ENCODE measurements at places on chromosomes 2 and 18. TPM values are rescaled to one million over a fixed set of nuclear protein-coding genes. Genes with fewer than 3 reads are reported as not detected.

DNA sequence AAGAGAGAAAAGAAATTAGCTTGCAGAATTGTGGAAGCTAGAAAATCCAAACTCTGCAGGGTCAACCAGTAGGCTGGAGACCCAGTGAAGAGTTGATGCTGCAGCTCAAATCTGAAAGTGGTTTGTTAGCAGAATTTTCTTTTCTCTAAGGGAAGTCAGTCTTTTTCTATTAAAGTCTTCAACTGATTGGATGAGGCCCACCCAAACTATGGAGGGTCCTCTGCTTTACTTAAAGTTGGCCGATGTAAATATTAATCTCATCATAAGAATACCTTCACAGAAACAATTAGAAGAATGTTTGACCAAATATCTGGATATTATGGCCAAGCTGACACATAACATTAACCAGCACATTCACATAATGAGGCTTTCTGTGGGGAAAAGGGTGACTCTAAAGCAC lies 73.7 kb downstream of the FTCDNL1 start:
- no peak overlapping the region for H3K27ac ChIP-seq
- H3K4me3 ChIP-seq = no peak overlapping the region
- no peaks in the 10 kb centered on the region for H3K27me3 ChIP-seq
- H3K36me3 ChIP-seq = no peaks in the 10 kb centered on the region
- no peaks in the 10 kb centered on the region for H3K4me1 ChIP-seq

The IL1R2 gene
- total RNA-seq = not detected

DNA sequence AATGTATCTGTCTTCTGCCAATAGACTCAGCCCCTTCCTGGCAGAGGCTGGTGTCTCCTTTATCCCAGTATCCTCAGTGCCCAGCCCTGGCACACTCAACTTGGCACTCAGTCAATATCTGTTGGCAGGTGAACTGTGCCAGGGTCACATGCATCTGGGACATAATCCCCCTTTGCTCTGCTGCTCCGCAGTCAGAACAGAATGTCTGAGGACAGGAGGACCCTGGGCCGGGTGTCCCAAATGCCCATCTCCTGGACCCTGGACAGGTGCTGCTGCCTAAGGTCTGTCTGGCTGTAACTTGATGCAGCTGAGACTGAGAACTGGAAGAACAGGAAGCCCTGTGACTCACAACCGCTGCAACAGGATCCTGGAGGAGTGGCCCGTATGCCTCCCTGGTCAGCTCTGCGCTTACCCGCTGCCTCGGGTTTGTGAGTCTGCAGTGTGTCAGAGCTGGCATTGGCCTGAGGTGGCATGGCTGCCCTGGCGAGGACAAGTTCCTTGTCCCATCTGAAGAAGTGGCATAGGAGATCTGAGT lies 11.4 kb downstream of the HK2 start:
- no peak overlapping the region for H3K4me3 ChIP-seq
- no peaks in the 10 kb centered on the region for H3K36me3 ChIP-seq
- H3K4me1 ChIP-seq = peaks cover 30% of the 10 kb centered on the region
- peak; percentile 18 for DNase-seq
- H3K27ac ChIP-seq = no peak overlapping the region

- peaks cover 28% of the 10 kb centered on the region for H3K4me1 ChIP-seq
- no peak for DNase-seq
- peaks cover 19% of the 10 kb centered on the region for H3K27me3 ChIP-seq
- H3K27ac ChIP-seq = no peak overlapping the region
- H3K4me3 ChIP-seq = peak overlapping the region; percentile 94
- no peaks in the 10 kb centered on the region for H3K36me3 ChIP-seq
Observed at GRCh38 chr2:169732583-169733358, 861 bp upstream of the KLHL23 start.

The COX7A2L gene
- total RNA-seq = 212 TPM

The ADD2 gene
- 45.3 TPM for total RNA-seq

DNA sequence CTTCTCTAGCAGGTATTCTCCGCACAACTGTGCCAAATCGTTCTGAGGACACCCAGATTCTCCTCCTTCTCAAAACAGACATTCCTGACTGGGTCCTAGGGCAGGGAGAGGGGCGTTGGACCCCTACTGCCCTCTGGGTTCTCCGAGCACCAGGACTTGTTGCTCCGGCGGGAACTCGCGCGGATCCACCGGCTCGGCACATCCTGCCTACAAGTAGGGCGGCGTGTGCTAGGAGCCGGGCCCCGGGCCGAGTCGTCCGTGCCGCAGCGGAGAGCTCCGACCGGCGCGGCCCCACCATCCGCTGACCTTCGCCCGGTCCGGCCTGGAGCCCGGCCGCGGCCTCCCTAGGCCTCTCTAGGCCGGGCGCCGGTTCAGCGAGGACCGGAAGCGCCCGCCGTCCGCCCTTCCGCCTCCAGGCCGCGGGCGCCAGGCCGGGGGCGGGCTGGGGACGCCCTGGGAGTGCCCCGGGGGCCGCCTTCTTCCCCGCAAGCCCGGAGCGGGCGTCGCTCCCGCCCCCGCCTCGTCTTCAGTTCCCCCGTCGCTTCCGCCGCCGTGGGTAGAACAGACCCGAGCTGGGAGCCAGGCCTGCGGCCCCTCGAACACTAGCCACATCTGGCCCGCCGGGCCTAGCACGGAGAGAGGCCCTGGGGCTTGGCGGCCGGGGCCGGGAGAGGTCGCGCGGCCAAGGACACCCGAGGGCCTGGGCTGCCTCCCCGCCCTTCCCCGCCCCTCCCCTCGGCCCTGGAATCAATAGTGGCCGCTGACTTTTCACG lies 7.6 kb upstream of the ONECUT2 start:
- DNase-seq = peak; percentile 73
- H3K27me3 ChIP-seq = peaks cover 100% of the 10 kb centered on the region
- H3K4me1 ChIP-seq = peaks cover 30% of the 10 kb centered on the region
- no peak overlapping the region for H3K27ac ChIP-seq

DNA sequence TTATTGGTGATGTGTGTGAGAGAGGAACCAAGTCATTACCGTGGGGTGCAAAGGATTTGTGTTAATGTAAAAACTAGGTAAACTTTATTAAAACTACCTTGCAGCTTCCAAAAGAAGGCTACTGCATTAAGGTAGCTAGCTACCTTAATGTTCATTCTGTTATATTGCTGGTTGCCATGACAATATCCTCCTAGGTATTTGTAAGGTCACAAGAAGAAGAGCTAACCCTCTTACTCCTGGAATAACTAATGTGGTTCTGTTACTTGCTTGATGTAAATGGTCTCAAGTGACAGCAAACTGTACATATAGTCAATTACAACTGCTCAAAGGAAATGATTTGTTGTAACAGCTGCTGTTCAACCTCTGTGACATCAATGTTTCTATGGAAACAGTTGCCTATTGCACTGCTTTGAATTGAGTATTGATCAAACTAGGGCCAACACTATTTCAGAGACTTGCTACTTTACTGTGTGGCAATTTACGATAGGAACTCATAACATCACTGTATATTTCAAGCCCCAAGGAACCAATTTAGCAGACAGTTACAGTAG lies 319.8 kb upstream of the HNRNPA3 start:
- DNase-seq = no peak
- no peak overlapping the region for H3K4me3 ChIP-seq
- no peaks in the 10 kb centered on the region for H3K36me3 ChIP-seq
- H3K27ac ChIP-seq = no peak overlapping the region
- no peaks in the 10 kb centered on the region for H3K27me3 ChIP-seq

The SLC4A5 gene
- 2.0 TPM for total RNA-seq

DNA sequence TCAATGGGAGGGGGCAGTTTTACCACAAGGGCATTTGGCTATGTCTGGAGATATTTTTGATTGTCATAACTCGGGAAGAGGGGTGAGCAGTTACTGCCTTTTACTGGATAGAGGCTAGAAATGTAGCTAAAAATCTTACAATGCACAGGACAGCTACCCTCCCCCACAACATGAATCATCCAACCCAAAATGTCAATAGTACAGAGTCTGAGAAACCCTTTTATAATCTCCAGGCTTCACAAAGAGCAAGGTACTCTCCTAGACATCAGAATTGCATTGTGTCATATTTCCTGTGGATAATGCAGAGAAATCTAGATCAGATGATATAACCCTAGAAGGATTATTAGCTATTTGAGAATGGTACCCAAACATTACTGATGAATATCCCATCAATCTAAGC lies 277.1 kb upstream of the NRP2 start:
- no peak for DNase-seq
- no peak overlapping the region for H3K27ac ChIP-seq
- H3K4me1 ChIP-seq = peaks cover 13% of the 10 kb centered on the region
- no peaks in the 10 kb centered on the region for H3K27me3 ChIP-seq
- H3K36me3 ChIP-seq = no peaks in the 10 kb centered on the region
- no peak overlapping the region for H3K4me3 ChIP-seq

The POTEJ gene
- 0.21 TPM for total RNA-seq

The GKN2 gene
- total RNA-seq = not detected

The CFAP221 gene
- total RNA-seq = 0.74 TPM

The ADGRF3 gene
- 0.04 TPM for total RNA-seq

DNA sequence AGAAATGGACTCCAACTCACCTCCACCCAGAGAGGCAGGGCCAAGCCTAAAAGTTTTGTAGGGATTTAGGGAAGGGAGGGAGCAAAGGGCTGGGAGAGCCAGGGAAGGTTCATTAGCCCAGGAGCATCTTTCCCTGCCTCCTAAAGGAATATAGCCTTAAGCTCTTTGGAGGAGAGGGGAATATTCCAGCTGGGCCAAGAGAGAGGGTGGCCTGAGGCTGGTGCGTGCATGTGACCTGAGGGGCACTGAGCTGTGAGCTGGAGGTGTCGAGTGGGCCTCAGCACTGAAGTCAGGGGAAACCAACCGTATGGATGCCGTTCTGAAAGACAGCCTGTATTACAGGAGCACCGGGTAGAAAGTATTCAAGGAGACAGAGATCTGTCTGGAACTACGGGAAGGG lies 112.6 kb downstream of the KLHL29 start:
- no peak for DNase-seq
- H3K4me1 ChIP-seq = peaks cover 29% of the 10 kb centered on the region
- no peak overlapping the region for H3K4me3 ChIP-seq
- no peak overlapping the region for H3K27ac ChIP-seq

The CIB4 gene
- total RNA-seq = not detected

DNA sequence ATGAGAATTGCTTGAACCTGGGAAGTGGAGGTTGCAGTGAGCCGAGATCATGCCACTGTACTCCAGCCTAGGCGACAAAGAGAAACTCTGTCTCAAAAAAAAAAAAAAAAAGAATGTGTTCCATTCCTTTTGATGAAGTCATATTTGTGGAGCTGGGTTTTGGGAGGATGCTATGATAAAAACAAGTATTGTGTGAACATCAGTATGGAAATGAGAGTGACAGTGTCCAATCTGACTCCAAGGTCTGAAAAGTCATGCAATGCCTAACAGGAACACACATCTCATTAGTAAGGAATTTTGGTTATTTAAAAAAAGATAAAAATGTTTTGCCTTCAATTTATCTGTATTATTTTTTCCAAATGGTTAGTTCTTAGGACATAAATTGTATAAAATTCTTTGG lies 11.8 kb downstream of the GCFC2 start:
- H3K4me1 ChIP-seq = no peaks in the 10 kb centered on the region
- no peak for DNase-seq
- H3K4me3 ChIP-seq = no peak overlapping the region
- peaks cover 48% of the 10 kb centered on the region for H3K36me3 ChIP-seq

GRCh38 chr2:174535757-174536703 lies 49.2 kb upstream of the GPR155 start:
- H3K27ac ChIP-seq = no peak overlapping the region
- no peak overlapping the region for H3K4me3 ChIP-seq
- no peaks in the 10 kb centered on the region for H3K4me1 ChIP-seq
- DNase-seq = no peak
- no peaks in the 10 kb centered on the region for H3K27me3 ChIP-seq

DNA sequence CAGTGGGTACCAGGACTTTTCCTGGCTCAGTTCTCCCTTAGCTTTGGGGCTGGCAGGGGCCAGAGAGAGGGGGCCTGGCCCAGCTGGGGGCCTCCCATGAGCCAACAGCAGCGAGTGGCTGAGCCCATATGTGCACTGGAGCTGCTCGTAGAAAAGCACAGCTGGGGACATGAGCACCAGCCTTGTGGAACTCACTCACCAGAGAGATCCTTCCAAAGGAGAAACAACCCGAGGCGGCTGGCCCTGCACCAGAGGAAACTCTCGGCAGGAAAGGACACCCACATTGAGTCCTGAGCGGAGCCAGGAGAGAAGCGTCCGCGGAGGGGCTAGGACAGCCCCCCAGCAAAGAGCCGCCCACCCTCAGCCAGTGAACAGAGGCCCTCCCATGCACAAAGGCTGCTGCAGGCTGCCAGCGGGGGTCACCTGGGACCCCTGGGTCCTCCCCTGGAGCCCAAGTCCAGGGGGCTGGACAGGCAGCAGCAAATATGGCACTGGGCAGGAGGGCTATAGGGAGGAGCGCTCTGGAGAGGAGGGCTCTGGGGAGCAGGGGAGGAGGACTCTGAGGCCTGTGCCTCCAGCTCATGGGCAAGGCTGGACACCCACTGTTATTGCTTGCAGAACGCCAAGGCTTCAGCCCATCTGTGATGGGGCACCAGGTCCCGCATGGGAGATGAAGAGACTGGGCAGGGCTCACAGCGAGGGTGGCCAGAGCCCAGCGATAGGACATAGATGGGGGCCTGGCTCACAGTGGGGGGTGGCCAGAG lies 42.1 kb upstream of the SNED1 start:
- no peak overlapping the region for H3K4me3 ChIP-seq
- DNase-seq = no peak
- no peaks in the 10 kb centered on the region for H3K36me3 ChIP-seq

DNA sequence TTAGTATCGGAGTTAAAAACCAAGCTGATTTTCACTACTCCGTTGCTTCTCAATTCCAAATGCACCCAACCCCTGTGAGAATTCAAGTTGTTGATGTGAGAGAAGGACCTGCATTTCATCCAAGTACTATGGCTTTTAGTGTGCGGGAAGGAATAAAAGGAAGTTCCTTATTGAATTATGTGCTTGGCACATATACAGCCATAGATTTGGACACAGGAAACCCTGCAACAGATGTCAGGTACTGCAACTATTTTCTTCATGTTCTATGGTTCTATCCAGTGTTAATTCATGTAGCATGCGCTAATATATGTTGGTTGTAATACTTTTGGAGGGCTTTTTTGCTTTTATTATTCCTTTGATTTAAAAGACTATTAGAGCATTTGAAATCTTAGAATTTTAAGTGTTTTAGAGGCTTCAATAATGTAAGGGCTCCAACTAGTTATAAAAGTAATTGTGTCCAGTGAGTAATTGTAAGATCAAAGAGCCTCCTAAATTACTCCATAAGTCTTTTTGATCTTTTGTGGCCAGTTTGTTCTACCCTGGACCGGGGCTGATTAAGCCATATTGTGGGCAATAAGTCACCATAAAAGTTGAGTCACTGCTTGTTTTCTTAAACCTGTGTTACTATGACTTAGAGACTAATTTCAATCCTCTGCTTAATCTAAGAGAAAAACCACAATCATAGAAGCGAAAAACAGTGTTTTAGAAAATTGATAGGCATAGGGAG lies 22.9 kb downstream of the DSG4 start:
- no peak for DNase-seq
- no peaks in the 10 kb centered on the region for H3K4me1 ChIP-seq
- H3K27ac ChIP-seq = no peak overlapping the region

GRCh38 chr2:129061069-129061768 lies 742.6 kb upstream of the HS6ST1 start:
- H3K27me3 ChIP-seq = no peaks in the 10 kb centered on the region
- H3K4me3 ChIP-seq = no peak overlapping the region
- no peaks in the 10 kb centered on the region for H3K36me3 ChIP-seq
- DNase-seq = no peak
- no peak overlapping the region for H3K27ac ChIP-seq

GRCh38 chr2:127117603-127118002 lies 10.6 kb upstream of the BIN1 start:
- DNase-seq = no peak
- H3K27me3 ChIP-seq = peaks cover under 1% of the 10 kb centered on the region
- H3K36me3 ChIP-seq = no peaks in the 10 kb centered on the region
- H3K4me1 ChIP-seq = no peaks in the 10 kb centered on the region
- H3K4me3 ChIP-seq = no peak overlapping the region
- H3K27ac ChIP-seq = no peak overlapping the region

GRCh38 chr18:56273541-56274219 lies 364.7 kb downstream of the TXNL1 start:
- H3K4me3 ChIP-seq = no peak overlapping the region
- H3K36me3 ChIP-seq = no peaks in the 10 kb centered on the region
- DNase-seq = no peak

The GNLY gene
- total RNA-seq = not detected
